ENCODE measurements at places on chromosomes 11 and 22.

DNA sequence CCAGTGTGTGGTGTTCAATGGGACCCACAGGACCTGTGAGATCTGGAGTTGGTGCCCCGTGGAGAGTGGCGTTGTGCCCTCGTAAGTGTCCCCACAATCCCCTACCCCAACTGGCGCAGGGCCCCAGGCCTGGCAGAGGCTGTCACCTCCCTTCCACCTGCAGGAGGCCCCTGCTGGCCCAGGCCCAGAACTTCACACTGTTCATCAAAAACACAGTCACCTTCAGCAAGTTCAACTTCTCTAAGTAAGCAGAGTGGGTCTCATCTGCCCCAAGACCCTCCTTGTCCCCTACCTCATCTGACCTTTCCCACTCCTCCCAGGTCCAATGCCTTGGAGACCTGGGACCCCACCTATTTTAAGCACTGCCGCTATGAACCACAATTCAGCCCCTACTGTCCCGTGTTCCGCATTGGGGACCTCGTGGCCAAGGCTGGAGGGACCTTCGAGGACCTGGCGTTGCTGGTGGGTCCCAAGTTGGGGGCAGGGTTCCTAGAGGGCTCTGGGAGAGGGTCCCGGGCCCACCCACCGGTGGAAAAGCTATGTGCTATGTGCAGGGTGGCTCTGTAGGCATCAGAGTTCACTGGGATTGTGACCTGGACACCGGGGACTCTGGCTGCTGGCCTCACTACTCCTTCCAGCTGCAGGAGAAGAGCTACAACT lies 8.1 kb downstream of the P2RX6 start:
- no peak for DNase-seq

DNA sequence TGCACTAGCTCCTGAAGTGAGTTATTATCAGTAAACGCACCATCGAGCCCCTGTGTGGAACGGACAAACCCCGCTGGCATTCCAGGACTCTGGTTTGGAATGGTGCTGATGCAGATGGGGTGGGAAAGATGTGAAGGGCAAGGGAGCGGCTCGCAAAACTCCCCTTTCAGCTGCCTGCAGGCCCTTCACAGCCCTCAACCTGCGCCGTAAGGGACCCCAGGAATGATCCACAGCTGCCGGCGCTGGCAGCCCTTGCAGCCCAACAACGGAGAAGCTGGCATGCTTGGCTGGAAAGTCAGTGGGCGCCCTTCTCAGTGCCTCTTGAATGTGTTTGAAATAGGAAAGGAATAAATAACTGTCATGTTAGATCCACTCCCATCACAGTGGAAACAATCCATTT lies 1445.5 kb downstream of the BRD1 start:
- DNase-seq = no peak

GRCh38 chr22:31923136-31923535 lies 21.2 kb upstream of the YWHAH start:
- no peak for DNase-seq

- DNase-seq = no peak
These were observed 43.7 kb downstream of the CLMP start for GRCh38 chr11:123151366-123151765.

GRCh38 chr11:67665541-67666302 lies 8.7 kb downstream of the ALDH3B2 start:
- DNase-seq = no peak

- DNase-seq = no peak
These were observed 88.3 kb downstream of the FBXO7 start for GRCh38 chr22:32562916-32563315.

DNA sequence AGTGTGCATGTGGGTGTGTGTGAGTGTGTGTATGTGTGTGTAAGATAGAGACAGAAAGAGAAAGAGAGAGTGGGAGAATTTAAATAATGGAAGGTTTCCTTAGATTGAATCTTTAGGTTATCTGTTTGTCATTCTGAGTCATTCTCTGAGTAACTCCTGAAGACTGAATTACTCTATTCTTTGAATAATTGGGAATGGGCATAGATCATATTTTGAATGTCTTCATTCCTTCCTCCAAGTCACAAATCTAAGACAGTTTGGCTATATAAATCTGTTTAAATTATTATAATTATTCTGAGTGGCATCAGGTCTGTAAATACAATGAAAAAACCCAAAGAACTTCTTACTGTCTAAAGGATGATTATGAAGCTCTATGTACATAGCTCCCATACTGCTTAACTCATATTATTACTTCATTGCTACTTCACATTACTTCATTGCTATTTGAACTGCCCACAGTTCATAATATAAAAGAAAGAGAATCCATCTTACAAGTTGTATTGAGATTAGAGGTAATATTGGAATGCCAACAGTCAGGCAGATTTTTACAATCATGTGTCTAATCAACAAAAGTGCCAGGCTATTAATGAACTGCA lies 346.6 kb upstream of the CCDC179 start:
- no peak for DNase-seq

DNA sequence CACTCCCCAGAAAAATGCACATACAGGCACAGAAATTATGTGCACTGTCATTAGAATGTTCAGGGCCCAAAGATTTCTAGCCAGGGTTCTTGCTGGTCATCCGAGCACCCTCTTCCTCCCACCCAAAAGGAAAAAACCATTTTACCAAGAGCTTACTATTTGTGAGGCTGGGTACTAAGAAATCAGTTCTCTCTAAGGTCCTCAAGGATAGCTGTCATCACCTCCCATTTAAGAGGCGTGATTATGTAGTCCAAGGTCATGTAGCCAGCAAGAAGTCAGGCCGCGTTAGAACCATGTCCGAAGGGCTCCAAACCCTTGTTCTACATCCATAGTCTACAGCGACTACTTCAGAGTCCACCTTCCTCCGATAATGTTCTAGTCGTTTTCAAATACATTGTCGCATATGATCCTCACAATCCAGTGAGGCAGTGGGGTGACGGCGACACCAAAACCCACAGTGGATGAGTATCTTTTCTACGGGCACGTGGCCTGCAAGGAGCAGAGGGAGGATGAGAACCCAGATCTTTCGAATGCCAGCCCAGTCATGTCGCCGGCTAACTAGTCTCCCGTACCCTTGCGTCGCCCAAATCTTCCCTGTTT lies 634 bp downstream of the TIMM8B start:
- no peak for DNase-seq

DNA sequence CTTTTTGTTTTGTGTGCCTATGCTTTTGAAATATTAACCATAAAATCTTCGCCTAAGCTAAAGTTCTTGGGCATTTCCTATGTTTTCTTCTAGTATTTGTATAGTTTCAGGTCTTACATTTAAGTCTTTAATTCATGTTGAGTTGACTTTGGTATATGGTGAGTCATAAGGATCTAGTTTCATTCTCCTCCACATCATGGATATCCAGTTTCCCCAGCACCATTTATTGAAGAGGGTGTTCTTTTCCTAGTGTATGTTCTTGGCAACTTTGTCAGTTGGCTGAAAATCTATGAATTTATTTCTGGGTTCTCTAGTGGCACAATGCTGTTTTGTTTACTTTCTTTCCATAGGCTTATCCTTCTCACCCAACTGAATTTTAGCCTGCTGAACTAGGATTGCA lies 49.0 kb downstream of the CTSC start:
- no peak for DNase-seq

GRCh38 chr22:38739300-38740055 lies 16.3 kb downstream of the SUN2 start:
- DNase-seq = no peak

GRCh38 chr11:104369761-104370160 lies 205.8 kb upstream of the PDGFD start:
- DNase-seq = no peak

- no peak for DNase-seq
These were observed 187.6 kb downstream of the PGR start for GRCh38 chr11:100942016-100942415.

DNA sequence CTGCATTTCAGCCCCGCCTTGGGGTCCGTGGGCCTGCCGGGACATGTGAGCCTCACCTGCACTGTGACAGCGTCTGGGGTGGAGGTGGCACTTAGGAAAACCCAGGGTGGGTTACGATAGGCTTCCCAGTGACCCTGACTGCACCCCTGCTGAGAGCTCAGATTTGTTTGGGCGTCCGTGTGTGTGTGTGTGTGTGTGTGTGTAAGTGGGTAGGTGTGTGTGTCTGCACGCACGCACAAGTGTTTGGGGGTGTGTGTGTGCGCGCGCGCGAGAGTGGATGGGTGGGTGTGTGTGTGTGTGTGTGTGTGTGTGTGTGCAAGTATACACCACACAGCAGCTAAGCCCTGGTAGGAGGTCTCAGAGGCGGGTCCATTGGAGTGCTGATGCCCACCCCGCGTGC lies 12.1 kb upstream of the ARHGAP8 start:
- no peak for DNase-seq

DNA sequence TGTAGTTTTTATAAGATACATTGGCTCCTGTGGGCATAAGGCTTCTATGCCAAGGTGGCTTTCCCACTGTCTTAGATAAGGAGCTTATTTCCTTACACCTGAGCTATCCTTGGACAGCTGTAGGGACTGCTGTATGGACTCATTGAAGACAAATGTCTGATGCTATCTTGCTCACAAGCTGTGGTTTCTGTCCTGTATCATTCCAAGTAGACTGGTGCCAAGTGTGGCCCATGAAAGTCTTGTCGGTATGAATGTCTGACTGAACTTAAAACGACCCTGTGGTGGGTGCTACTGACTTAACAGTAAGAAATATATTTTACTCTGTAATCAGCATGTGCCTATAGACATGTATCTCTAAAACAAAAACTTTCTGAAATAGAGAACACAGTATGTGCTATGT lies 45.0 kb downstream of the LARGE2 start:
- DNase-seq = no peak

DNA sequence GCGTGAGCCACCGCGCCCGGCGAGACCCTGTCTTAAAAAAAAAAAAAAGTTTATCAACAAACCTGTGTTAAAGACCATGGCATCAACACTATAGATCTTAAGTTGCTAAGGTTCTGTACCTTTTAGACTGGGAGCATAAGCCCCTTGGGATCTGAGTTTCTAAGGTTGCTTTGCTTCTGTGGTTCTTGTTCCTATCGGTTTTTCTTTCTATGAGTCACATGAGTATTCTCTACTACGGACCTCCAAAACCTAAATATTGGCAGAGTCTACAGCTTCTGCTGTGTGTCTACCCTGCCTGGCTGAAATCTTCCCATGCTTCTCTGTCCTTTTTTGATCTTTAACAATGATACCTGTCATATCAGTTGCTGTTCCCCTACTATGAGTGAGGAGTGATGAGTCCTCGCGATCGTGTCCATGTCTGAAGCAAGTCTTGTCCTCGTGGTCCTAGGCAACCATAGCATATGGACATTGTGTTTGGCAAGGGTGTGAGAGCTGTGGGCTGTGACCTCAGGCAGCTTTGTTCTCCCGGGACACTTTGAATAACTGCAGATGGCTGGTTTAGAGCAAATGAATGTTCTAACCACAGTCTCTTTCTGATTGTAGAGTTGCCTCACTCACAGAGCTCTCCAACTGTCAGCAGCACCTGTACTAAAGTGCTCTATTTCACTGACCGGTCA lies 9.0 kb upstream of the DLAT start:
- DNase-seq = no peak

DNA sequence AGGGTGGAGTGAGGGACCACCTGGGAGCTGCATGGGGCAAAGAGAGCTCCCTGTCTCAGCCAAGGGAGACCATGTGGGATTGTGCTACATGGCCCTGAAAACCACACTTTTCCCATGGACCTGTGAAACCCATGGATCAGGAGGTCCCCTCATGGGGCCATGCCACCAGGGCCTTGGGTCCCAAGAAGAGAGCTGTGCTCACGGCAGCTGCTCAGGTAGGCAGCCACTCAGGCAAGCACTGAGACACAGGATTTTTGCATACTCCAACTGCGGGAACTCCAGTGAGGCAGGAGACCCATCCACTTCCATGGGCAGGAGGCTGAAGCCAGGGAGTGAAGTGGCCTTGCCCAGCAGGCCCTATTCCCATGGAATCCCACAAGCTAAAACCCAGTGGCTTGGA lies 190.0 kb downstream of the KCNA4 start:
- no peak for DNase-seq

- no peak for DNase-seq
These were observed 34.1 kb upstream of the ZBTB16 start for GRCh38 chr11:114025329-114025907.

DNA sequence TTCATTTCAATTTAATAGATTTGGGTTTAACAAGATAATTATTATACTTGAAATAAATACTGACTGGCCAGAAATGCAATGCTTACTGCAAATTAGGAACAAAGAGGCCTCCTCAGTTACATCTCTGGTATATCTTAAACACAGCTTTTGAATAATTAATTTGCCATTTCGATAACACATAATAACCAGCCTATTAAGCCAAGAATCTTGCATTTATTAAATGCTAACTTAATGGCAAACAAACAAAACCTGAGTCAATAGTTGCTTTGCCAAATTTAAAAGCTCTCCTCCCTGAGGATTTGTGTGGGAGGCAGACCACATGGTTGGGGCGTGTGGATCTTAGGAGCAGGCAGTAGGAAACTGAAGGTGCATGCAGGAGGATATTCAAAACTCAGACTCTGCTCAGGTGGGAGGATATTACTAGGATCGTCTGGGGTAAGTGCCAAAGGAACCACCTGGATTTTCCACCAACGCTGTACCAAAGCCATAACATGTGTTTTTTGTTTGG lies 17.9 kb upstream of the FJX1 start:
- DNase-seq = no peak

- no peak for DNase-seq
These were observed 5.7 kb upstream of the DGAT2 start for GRCh38 chr11:75762885-75763284.

- DNase-seq = no peak
These were observed 32.5 kb downstream of the LGR4 start for GRCh38 chr11:27440090-27440489.

DNA sequence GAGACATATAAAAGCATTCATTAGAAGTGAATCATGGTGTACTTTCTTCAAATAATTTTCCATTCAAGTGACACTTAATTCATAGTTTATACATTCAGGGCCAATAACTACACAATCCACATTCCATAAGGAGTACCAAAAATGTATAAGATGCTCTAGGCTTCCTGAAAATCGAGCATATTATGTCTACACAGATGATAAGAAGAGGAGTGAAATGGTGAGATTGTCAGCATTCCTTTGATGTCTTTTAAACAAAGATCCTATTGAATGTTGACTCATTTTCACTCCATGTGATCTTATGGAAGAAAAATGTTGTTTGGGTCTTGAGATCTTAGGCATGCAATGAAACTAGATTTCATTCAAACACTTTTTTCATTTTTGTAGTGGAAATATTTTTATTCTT lies 843.2 kb downstream of the KCNA4 start:
- no peak for DNase-seq

DNA sequence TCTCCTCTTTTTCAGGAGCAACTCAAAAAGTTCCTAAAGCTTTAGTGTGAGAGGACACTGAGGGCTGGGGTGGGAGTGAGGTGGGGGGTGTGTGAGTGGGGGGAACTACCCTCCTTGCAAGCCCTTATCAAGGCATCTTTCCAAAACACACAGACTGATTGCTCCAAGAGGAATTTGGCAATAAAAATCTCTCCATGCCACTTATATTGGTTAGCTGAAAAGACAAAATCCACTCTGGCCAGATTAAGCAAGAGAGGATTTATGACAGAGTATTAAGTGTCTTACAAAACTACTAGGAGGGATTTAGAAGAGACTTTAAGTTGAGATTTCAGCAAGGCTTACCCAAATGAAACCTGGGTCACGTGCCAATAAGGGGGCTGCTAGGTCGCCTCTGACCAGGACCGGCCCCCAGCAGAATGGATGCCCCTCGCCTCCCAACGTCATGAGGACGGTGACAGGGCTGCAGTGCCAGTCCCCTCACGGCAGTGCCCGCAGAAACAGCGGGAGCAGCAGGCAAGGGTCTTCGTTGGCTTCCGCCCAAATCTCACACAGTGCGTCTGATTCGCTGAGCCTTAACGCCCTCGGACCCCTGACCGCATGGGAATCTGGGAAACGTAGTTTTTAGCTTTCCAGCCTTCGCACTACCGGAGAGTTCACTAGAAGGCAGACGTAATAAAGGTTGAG lies 22.1 kb upstream of the CTR9 start:
- DNase-seq = no peak

Measured in C1 segment of cervical spinal cord (tissue), 14 donors.